ENCODE measurements at places on chromosomes 5 and 9. TPM values are rescaled to one million over a fixed set of nuclear protein-coding genes. Genes with fewer than 3 reads are reported as not detected.
A peak's percentile ranks its signal among the peaks of the same experiment; 100 is the strongest.

GRCh38 chr5:15702102-15702501 lies 202.1 kb downstream of the FBXL7 start:
- no peaks in the 10 kb centered on the region for H3K4me1 ChIP-seq
- no peaks in the 10 kb centered on the region for H3K27me3 ChIP-seq
- H3K27ac ChIP-seq: no peak overlapping the region
- no peak for DNase-seq
- no peaks in the 10 kb centered on the region for H3K36me3 ChIP-seq

F12 gene
- polyA plus RNA-seq: 0.16 TPM

GRCh38 chr5:118185018-118185417 lies 803.3 kb downstream of the DTWD2 start:
- H3K4me1 ChIP-seq: no peaks in the 10 kb centered on the region
- no peak for DNase-seq
- H3K36me3 ChIP-seq: no peaks in the 10 kb centered on the region
- H3K27ac ChIP-seq: no peak overlapping the region
- H3K27me3 ChIP-seq: no peaks in the 10 kb centered on the region

FOXD4L3 gene
- not detected for polyA plus RNA-seq

GRCh38 chr9:138071292-138071691 lies 193.7 kb downstream of the CACNA1B start:
- H3K4me3 ChIP-seq: no peak overlapping the region
- H3K27me3 ChIP-seq: no peaks in the 10 kb centered on the region
- no peaks in the 10 kb centered on the region for H3K4me1 ChIP-seq
- H3K36me3 ChIP-seq: no peaks in the 10 kb centered on the region
- H3K27ac ChIP-seq: no peak overlapping the region

DNA sequence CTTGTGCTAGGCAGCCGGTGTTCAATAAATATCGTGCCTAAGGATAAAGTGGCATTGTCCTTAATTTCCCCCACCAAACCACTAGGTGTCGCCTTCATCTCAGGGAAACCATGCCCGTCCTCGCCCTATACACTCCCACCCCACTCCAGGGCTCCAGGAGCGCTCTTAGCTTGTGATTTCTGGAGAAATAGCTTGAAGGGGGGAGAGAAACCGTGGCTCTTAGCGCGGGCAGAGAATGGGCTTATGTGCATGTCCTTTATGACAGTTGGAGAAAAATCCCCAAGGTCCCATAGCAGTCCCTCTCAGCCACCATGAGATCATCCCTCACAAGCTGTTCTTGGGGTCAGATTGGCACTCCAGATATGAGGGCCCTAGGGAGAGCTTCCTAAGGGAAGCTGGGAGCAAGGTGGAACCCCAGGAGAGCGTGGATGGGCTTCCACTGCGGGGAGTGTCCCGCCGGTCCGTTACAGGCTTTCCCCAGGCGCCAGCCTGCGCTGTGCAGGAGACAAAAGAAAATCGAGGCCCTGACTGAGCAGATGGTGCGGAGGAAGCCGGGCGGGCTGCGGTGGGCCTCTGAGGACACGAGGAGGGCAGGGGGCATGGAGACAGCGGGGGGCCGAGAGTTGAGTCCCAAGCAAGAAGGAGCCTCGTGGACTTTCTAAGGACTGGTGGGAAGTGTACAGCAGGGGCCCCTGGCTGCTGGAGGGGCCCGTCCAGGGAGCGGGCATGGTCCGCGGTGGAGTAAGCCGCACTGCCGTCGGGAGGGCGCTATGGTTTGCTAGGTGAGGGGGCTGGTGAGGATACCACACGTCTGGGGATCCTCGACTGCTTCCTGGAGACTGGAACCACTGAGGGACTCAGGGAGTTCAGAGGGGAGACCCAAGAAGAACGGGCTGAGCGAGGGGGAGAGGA lies 750 bp upstream of the NPR2 start:
- DNase-seq: peak; percentile 44
- no peak overlapping the region for H3K27ac ChIP-seq
- H3K4me3 ChIP-seq: no peak overlapping the region
- no peaks in the 10 kb centered on the region for H3K4me1 ChIP-seq
- peaks cover 4% of the 10 kb centered on the region for H3K36me3 ChIP-seq
- H3K27me3 ChIP-seq: no peaks in the 10 kb centered on the region

CSNK1A1 gene
- polyA plus RNA-seq: 152 TPM

DNA sequence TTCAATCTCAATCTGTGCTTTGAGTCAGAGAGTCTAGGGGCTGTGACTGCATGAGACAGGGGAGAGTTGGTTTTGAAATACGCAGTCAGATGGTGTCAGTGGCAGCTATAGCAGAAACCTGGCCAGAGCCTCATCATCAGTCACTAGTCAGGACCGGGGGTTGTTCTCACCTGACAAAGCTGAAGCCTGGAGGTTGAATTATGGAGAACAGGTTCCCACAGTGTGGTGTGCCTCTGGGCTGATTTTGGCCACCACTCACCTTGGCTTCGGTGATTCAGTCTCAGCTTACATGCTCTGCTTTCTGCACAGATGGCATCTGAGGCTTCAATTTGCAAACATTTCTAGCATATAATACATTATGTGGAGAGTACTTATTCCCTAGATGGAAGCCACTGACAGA lies 387.3 kb downstream of the YTHDC2 start:
- no peak for DNase-seq
- no peak overlapping the region for H3K4me3 ChIP-seq
- no peaks in the 10 kb centered on the region for H3K36me3 ChIP-seq
- H3K27me3 ChIP-seq: no peaks in the 10 kb centered on the region

DNA sequence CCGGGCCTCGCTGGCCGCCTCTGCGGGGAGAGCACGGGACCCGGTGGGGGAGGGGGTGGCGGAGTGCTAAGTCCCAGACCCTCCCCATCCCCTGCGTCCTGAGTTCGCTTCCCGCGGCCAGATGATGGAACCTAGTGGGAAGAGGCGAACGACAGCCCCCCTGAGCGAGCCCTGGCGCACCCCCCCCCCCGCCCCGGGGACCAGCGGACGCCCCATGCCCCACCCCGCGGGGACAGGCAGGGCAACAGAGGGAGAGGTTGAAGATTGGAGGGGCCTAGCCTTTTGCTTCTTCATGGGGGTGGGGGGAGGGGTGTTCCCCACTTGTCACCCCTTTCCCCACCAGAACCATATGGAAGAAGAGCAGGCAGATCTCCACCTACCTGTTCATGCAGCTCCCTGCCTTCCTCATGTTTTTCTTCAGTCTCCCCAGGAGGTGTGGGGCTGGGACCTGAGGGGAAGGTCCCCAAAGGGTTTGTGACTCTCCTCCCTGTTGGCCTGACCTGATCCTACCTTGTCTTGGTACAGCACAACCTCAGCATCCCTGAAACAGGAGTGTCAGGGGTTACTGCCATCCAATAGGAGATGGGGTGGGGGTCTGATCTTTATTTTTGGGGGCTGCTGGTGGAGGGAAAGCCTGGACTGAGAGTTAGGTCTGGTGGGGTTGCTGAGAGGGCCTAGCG lies 485 bp downstream of the FAM53C start:
- peak overlapping the region; percentile 81 for H3K4me3 ChIP-seq
- DNase-seq: no peak
- no peaks in the 10 kb centered on the region for H3K27me3 ChIP-seq
- H3K27ac ChIP-seq: peak overlapping the region; percentile 87

DNA sequence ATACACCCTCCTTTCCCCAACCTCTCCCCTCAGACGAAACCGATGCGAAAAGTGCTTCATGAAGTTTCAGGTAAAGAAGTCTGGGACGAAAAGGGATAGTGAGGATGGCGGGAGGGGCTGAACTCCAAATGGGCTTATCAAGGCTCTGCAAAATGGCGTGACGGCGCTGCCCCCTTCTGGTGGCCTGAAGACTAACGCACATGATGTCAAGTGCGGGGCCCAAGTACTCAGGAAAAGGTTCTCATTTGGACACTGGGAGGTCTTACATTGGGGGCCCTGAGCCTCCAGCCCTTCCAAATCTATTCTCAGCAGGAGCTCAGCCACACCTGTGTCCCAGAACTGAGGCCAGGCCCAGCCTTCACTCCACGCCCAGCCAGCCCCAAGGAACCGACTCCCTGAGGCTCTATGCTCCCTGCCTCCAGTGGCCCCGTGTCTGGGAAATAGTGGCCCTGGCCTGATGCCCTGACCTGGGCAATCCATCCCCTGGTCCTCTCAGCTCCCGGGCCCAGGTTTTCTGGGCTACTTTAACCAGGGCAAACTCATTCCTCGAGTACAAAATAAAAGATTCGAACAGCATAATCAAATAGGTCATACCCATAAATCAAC lies 119.9 kb downstream of the KCNIP1 start:
- H3K4me1 ChIP-seq: no peaks in the 10 kb centered on the region
- no peak overlapping the region for H3K4me3 ChIP-seq
- no peak overlapping the region for H3K27ac ChIP-seq
- no peaks in the 10 kb centered on the region for H3K36me3 ChIP-seq
- no peaks in the 10 kb centered on the region for H3K27me3 ChIP-seq

- DNase-seq: no peak
- no peak overlapping the region for H3K4me3 ChIP-seq
- no peaks in the 10 kb centered on the region for H3K36me3 ChIP-seq
- H3K4me1 ChIP-seq: no peaks in the 10 kb centered on the region
- H3K27ac ChIP-seq: no peak overlapping the region
These were observed 147.3 kb downstream of the CACNA1B start for GRCh38 chr9:138024831-138025291.

DNA sequence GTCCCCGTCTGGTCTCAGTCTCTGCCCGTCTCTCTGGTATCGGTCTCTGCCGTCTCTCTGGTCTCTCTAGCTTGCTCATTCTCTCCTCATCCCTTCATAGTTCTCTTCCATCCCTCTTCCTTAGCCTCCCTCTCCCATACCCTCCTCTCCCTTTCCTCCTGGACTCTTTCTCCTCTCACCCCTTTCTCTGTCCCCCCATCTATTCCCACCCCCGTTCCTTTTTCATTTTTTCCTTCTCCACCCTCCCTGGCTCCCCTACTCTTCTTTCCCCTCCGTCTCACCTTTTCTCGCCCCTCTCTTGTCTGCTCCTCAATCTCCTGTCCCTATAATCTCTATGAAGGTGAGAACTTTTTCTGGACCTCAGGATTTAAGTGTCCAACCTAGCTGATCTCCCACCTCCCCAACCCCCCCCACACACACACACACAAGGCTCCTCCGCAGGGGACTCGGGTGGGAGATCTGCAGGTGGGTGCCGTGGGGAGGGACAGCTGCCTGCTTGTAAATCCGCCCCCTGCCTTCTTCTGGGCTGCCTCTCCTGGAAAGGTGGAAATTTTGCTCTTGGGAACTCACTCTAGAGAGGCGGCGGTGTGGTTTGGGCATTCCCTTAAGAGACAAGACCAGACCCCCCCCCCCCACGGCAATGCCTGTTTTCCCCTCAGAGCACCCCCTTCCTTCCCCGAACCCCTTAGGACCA lies 953 bp downstream of the UBE2QL1 start:
- H3K4me3 ChIP-seq: no peak overlapping the region
- H3K36me3 ChIP-seq: no peaks in the 10 kb centered on the region
- H3K27me3 ChIP-seq: peaks cover 23% of the 10 kb centered on the region
- H3K27ac ChIP-seq: no peak overlapping the region

GRCh38 chr5:1405121-1405520 lies 40.1 kb downstream of the SLC6A3 start:
- H3K4me1 ChIP-seq: no peaks in the 10 kb centered on the region
- no peak for DNase-seq
- no peaks in the 10 kb centered on the region for H3K36me3 ChIP-seq
- no peak overlapping the region for H3K4me3 ChIP-seq
- H3K27ac ChIP-seq: no peak overlapping the region

- peaks cover 22% of the 10 kb centered on the region for H3K27me3 ChIP-seq
- H3K4me3 ChIP-seq: peak overlapping the region; percentile 73
- H3K27ac ChIP-seq: no peak overlapping the region
- H3K4me1 ChIP-seq: peaks cover 22% of the 10 kb centered on the region
- no peaks in the 10 kb centered on the region for H3K36me3 ChIP-seq
These were observed 20.7 kb upstream of the ZNF782 start for GRCh38 chr9:96874947-96875460.

DNA sequence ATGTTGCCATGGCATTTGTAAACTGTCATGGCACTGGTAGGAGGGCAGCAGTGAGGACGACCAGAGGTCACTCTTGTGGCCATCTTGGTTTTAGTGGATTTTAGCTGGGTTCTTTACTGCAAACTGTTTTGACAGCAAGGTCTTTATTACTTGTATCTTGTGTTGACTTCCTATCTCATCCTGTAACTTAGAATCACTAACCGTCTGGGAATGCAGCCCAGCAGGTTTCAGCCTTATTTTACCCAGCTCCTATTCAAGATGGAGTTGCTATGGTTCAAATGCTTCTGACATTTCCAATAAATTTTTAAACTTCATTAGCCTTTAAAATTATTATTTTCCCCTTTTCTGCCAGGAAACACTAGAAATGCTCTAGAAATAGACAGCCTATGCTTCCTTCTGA lies 839.1 kb downstream of the NR2F1-AS1 start:
- H3K36me3 ChIP-seq: no peaks in the 10 kb centered on the region
- no peaks in the 10 kb centered on the region for H3K4me1 ChIP-seq
- no peak for DNase-seq
- no peaks in the 10 kb centered on the region for H3K27me3 ChIP-seq
- no peak overlapping the region for H3K27ac ChIP-seq

- no peaks in the 10 kb centered on the region for H3K27me3 ChIP-seq
- no peak overlapping the region for H3K27ac ChIP-seq
- no peaks in the 10 kb centered on the region for H3K36me3 ChIP-seq
- no peak overlapping the region for H3K4me3 ChIP-seq
These were observed 140.8 kb upstream of the ZNF462 start for GRCh38 chr9:106722051-106722753.

DNA sequence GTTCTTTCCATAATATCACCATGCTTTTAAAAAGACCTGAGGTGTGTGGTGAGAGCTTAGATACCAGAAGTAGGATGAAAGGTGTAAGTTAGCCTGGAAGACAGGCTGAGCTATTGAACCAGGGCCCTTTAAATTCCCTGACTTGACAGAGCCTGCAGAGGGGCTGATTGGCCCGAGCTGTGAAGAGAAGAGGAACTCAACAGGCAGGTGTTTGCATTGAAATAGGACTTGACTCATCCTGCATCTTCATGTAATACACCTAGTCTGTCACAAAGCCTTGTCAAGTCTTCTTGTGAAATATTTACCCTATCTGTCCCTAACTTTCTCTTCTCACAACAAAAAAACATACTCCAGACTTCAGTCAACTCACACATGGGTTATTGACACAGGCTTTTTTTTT lies 16.6 kb upstream of the ANP32B start:
- H3K27ac ChIP-seq: no peak overlapping the region
- no peak for DNase-seq
- peaks cover 4% of the 10 kb centered on the region for H3K27me3 ChIP-seq
- no peaks in the 10 kb centered on the region for H3K36me3 ChIP-seq

STING1 gene
- 146 TPM for polyA plus RNA-seq

TCF7 gene
- polyA plus RNA-seq: 61.4 TPM

- no peaks in the 10 kb centered on the region for H3K27me3 ChIP-seq
- H3K4me3 ChIP-seq: no peak overlapping the region
- H3K36me3 ChIP-seq: no peaks in the 10 kb centered on the region
- no peaks in the 10 kb centered on the region for H3K4me1 ChIP-seq
These were observed 66.0 kb downstream of the PLAC8L1 start for GRCh38 chr5:146039420-146039819.

DNA sequence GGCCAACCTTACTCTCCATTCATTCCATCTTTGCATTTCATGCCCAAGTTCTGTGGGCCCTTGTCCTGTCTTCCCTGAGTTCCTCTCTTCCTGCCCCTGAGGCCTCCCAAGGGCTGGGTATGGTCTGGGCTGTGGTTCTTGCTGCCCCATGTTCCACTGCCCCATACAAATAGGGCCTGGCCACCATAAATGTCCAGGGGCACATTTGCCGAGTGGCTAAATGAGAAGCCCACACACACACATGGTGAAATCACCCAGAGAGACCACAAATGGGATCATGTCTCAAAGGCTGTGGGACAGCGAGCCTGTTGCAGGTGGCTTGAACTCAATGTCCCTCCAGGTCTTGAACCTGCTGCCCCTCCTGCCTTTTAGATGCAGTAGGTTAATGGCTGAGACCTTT lies 1.2 kb downstream of the TIFAB start:
- H3K4me3 ChIP-seq: no peak overlapping the region
- no peak for DNase-seq
- no peak overlapping the region for H3K27ac ChIP-seq
